DMS53 (cell line): ENCODE measurements at places on chromosomes 12 and 14.

GRCh38 chr12:100399095-100399494, 42.2 kb downstream of the SLC17A8 start:
- no peak for DNase-seq

GRCh38 chr14:95319312-95320077, at the start of gene CLMN:
Gene CLMN, minus strand, starts transcription at chr14:95319908. Its CDS starts 116 bp downstream, at chr14:95319792.
- DNase-seq = peak; percentile 80

GRCh38 chr12:92233346-92234015, 87.8 kb upstream of the BTG1 start:
- no peak for DNase-seq

- DNase-seq = peak; percentile 96
These were observed 108.4 kb downstream of the C12orf42 start for GRCh38 chr12:103387385-103387784.

- DNase-seq = peak; percentile 9
These were observed 201.0 kb downstream of the SLC25A21 start for GRCh38 chr14:36971263-36971855.

DNA sequence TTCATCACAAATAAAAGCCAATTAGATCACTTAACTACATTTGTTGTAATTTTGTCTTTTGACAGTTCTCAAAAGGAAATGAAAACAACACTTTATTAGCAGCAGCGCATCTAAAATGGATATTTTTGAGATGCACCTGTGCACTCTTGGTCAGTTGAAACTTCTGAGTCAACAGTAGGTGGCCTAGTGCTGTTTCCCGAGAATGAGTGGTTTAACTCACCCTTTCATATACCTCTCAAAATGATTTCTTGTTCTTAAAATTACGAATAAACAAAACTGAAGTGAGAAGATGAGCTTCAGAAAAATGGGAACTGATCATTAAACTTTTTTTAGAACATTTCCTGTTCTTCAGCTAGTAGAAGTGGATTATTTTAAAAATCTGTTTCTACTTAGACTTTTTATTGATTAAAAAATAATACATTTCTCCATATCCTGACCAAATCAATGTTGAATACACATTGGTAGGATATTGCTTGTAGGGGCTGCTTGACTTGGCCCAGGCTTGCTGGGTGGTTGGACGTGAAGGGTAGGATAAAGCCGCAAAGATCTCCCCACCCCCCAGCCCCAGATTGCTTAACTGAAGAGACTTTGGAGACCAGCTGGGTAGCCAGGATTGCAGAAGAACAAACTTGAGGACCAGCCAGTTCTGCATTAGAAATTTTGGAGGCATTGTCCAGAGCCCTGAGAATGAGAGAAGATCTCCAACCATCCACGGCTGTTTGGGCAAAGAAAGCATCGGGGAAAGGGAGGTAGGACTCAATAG, 22.3 kb upstream of the STK38L start:
- no peak for DNase-seq

GRCh38 chr12:65430006-65430405, 151.5 kb downstream of the MSRB3 start:
- peak; percentile 12 for DNase-seq

DNA sequence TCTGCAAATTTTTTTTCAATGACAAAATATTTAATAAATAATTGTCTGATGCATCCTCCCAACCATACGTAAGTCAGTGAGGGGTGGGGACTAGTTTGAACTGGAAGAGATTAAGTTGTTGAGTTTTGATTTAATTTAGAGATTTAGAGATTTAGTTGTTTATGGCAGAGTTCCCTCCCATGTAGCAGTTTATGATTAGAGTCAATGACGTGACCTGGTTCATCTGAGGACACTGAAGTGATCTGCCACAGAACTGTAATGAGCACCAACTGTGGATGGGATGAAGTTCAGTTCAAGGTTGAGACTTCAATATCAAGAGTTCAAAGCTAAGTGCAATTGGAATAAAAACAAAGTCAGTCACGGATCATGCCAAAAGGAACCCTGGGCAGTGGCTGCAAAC, 609.3 kb downstream of the NOVA1 start:
- no peak for DNase-seq

DNA sequence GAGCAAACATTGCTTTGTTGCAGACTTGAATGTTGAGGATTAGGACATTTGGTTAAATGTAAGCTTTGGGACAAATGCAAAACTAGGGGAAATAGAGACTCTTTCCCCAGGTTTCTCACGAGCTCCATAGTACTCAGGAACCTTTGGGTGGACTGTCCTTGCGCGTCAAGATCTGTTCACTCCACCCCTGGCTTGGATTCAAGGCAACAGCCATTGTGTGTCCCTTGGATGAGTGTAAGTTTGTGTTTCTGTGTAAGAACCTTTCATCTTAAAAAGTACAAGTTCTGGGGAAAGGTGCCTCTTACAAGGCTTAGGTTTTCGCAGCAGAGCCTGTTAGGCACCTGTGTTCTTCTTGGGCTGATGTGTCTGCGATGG, 3.7 kb downstream of the SUSD6 start:
- no peak for DNase-seq

DNA sequence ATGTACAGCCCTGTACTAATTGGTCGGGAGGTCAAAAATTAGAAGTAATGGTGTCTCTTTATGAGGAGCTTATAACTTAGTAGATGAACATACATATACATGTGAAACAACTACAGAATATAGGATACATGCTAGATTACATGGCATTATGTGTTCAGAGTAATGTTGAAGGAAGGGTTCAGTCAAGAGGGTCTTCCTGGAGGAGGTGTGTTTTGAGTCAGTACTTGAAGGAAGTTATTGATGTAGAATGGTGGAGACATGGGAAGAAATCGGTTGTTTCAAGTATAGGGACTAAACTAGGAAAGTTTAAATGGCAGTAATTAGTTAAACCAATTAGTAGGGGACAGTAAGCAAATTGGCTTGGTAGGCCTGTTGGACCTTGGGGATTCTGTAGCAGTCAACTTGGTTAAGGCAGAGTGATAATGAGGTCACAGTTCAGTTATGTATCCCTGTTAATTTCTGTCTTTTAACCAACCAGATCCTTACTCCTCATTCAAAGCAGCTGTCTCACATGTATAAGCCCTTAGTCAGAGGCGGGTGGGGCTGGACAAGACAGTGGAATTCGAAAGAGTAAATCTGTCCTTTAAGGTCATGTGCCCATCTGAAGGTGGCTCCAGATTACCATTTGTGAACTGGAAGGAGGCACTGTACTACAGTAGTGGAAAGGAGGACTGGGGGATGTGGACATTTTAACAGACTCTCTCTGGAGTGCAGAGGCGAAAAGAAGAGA, 3.5 kb upstream of the ANKRD52 start:
- no peak for DNase-seq

DNA sequence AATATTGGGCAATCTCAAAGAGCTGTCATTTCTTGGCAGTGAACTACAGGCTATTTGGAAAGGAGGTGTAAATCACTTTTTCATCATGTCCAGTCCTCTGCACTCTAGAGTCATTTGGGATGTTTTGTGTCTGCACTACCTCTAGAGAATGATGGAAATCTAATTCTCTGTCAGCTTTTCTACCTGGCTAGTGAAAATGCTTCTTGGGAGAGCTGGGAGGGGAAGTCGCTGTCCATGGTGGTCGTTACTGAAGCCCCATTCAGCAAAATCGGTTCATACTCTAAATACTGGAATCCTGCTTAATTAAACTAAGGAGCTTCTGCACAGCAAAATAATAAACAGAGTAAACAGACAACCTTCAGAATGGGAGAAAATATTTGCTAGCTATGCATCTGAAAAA, 251.8 kb downstream of the APAF1 start:
- no peak for DNase-seq

DNA sequence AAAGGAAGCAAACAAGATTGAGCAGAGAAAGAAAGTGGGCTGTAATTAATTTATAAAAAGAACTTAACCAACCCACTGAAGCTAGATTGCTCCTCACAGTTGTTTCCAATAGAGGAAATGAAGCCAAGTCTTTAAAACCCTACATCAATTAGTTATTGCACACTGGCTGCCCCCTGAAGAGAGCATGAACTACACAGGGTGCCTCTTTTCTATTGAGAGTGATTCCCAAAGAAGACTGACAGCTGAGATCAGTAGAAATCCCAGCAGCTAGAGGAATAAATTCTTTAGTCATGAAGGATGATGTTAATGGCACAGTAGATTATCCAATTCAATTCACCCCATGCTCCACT, 8.6 kb upstream of the USP15 start:
- DNase-seq = no peak

DNA sequence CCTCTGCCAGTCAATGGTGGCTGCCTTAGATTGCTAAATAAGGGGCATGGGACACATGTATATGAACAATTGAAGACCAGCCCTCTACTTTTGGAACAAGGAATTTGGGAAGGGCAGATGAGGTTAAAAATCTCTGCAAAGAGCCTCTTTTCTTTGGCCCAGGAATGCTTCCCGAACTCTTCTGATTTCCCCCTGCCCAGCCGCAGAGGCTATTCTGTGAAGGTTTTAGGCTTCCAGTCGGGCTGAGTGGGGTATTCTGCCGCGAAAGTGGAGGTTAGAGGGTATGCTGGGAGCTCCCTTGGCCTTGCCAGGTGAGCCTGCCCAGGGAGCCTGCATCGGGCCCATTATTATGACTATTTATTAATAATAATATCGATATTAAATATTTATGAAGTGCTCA, 1.2 kb downstream of the POU6F1 start:
- peak; percentile 27 for DNase-seq

GRCh38 chr14:90642244-90642717, 173.9 kb downstream of the TTC7B start:
- no peak for DNase-seq
